ENCODE measurements at places on chromosomes 5 and 9. TPM values are rescaled to one million over a fixed set of nuclear protein-coding genes. Genes with fewer than 3 reads are reported as not detected.

SLC27A6 gene
- 1.6 TPM for total RNA-seq

CCL21 gene
- total RNA-seq = 5.2 TPM

LEAP2 gene
- 0.21 TPM for total RNA-seq

PCA3 gene
- not detected for total RNA-seq

DMRT3 gene
- total RNA-seq = not detected

FAM221B gene
- total RNA-seq = not detected

ZCCHC10 gene
- 20.3 TPM for total RNA-seq

OR1J2 gene
- not detected for total RNA-seq

BARHL1 gene
- total RNA-seq = not detected

DNA sequence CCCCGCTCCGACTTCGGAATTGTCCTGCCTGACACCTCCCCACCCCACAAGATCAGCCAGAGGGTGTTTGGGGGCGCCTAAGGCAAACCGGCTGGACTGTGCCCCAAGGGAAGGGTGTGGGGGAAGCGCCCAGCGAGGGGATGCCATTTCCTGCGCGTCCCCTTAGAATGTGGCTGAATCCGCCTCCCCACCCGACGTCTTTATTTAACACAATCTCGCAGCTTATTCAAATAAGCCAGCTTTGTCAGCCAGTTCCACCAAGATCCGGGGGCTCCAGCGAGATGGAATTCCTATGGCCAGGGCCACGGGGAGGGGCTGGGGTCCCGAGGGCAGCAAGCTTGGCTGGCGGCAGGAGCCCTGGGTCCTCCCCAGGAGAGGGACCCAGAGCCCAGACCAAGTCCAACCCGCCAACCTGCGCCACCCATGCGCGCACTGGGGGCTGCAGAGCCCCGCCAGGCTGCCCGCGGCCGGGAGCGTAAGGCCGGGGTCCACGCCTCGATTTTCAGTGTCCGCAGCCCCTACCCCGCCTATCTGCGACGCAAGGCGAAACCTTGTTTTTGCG is 7.4 kb downstream of the IRX4 start:
- no peak for DNase-seq

DNA sequence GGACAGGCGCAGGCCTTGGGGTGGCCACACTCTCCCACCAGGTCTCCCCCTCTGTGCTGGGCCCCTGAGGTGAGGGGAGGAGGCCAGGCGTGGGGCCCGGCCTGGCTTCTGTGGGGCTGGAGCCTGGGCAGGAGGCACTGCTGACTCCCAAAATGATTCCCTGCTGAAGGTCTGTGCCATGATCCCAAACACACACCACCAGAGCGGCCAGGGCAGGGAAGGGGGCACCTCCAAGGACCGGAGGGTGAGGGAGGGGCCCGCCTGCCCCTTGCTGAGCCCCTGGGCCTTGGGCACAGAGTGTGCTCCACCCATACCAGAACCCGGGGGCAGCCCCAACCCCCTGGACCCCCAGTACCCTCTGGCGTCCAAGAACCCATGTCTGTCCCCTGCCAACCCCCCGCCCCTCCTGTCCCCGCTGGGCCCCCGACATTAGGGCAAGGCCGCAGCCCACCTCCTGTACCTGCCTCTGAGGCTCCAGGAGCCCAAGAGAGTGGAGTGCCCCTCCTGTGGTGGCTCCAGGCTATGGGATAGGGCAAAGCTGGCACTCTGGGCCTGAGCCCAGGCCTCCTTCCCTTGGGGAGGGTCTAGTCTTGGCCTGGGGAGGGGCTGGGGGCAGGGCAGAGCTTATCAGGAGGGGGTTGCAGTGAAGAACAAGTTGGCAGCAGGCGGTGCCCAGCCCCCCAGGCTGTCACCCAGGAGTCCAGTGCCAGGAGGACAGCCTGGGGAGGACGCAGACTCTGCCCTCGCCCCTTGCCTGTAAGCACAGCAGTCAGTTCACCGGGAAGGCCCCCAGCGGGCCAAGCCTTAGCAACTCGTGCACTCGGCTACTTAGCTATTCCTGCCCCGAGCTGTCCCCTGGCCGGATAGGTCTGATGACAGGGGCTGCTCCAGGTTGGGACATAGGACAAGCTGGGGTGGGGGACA is 2.6 kb upstream of the EGFL7 start:
- no peak for DNase-seq

DNA sequence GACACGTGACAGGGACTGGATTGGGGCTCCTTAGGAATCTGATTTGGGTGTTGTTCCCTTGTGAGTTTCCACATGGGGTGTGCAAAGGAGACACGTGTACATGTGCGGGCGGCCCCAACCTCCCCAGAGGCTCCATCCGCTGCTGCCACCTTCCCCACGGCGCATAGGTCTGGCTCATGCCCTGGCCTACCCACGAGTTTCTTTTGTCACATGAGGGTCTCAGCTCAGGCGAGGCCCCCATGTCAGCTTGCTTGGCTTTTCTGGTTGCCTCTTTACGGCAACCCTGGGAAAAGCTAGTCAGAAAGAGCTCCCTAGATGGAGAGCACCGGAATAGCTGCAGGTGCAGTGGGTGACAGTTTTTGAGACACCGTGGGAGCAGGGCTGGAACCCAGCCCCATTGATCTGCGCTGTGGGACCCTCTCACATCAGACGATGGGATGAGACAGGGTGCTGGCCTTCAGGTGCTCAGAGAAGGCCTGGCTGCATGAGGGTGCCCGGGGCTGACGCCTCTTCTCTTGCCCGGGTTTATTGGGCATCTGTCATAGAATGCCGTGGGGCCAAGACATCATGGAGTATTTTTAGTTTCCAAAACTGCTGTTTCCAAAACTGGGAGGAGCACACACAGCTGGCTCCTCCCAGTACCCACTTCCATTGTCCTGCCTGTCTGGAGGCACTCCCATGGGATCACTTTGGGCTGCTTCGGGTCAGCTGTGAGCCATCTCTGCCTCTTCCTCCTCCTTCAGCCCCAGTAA is 107.8 kb downstream of the WNK2 start:
- no peak for DNase-seq

- no peak for DNase-seq
These were observed 12.9 kb downstream of the GLDC start for GRCh38 chr9:6632516-6633183.

DNA sequence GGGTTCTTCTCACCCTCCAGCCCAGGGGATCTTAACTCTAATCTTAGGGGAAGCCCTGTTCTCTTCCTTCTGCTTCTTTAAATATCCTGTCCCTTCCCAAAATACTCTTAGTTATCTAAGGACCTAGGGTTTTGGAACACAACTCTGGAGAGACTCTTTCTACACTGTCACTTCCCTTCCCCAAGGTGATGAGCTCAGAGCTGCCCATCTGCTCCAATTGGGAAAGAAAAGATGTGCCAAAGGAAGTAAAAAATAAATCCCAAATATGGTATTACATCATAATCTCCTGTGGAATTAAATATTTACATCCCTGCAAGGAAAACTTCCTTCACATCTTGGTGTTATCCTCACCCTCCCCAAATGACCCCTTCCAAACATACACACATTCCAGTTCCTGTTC is 291.2 kb downstream of the EPB41L4A start:
- DNase-seq = no peak

- DNase-seq = no peak
These were observed 1046.2 kb upstream of the DMAC1 start for GRCh38 chr9:8845808-8846207.

GRCh38 chr5:136518814-136519213 is 153.5 kb upstream of the TRPC7 start:
- no peak for DNase-seq

- no peak for DNase-seq
These were observed 54.4 kb upstream of the FABP6 start for GRCh38 chr5:160174780-160175437.

- DNase-seq = no peak
These were observed 21.0 kb downstream of the NR2F1 start for GRCh38 chr5:93603793-93604643.

DNA sequence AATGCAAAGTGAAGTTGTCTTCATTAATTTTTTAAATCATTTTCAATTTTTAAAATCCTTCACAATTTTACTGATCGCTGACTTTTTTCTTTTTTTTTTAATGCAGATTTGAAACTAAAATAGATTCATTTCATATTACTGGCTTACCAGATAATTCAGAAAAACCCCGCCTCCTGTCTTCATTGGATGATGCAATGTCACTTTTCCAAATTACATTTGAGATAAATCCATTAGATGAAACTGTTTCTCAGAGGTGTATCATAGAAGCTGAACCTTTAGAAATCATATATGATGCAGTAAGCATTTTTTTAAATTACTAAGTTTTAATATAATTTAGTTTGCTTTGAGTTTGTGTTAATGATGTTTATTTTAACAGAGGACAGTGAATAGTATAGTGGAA is 60.6 kb downstream of the VPS13A start:
- no peak for DNase-seq

GRCh38 chr5:1437226-1437829 is 7.9 kb downstream of the SLC6A3 start:
- DNase-seq = no peak

DNA sequence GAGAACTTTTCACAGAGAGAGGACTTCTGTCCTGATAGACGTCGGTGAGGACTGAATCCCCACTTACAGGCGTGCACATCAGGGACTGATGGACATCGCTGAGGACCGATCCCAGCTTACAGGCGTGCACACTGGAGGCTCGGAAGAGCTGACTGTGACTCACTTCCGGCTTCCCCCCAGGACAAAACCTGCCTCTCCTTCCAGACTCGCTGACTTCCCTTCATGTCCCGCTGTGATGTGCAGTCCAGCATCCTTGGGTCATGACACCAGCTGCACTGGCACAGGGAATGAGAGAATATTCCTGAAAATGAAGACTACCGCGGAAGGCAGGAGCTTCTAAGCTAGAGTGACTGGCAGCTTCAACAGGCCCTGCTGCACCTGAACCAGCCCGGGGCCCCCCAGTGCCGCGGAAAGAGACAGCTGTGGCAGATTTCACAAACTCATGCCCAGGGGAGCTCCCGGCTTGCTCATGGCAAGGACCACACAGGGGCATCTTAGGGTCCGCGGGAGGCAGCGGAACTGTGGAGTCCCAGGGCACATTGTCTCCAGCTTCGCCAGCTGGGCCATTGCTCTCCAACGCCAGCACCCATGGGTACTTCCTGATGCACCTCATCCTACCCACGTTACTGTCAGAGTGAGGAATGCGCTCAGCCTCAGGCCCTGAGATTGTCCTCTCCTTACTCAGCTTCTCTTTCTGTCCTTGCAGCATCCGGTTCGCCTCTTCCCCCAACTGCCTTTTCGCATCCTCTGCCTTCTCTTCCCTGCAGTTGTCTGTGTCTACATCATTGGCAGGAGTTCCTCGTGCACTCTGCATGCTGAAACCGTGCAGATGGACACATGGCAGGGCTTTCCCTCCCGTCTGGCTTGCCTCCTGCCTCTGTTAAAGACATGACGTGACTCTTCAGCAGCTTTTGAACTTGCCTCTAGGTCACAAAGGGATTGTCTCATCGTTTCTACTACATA is 29.5 kb downstream of the SURF6 start:
- DNase-seq = peak; percentile 53

- no peak for DNase-seq
These were observed 46.8 kb upstream of the IER5L start for GRCh38 chr9:129224618-129225489.

DNA sequence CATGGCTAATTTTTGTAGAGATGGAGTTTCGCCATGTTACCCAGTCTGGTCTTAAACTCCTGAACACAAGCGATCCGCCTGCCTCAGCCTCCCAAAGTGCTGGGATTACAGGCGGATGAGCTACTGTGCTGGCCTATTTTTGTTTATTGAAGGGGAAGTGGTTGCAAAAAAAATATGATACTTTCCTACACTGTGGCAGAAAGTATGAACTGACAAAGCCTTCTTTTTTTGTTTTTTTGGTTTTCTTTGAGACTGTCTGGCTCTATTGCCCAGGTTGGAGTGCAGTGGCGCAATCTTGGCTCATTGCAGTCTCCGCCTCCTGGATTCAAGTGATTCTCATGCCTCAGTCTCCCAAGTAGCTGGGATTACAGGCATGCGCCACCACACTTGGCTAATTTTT is 50.9 kb downstream of the OSTF1 start:
- DNase-seq = no peak

- DNase-seq = no peak
These were observed 102.3 kb upstream of the CCDC112 start for GRCh38 chr5:115398719-115399118.

- no peak for DNase-seq
These were observed 331.5 kb downstream of the SLIT3 start for GRCh38 chr5:168969326-168969886.

DNA sequence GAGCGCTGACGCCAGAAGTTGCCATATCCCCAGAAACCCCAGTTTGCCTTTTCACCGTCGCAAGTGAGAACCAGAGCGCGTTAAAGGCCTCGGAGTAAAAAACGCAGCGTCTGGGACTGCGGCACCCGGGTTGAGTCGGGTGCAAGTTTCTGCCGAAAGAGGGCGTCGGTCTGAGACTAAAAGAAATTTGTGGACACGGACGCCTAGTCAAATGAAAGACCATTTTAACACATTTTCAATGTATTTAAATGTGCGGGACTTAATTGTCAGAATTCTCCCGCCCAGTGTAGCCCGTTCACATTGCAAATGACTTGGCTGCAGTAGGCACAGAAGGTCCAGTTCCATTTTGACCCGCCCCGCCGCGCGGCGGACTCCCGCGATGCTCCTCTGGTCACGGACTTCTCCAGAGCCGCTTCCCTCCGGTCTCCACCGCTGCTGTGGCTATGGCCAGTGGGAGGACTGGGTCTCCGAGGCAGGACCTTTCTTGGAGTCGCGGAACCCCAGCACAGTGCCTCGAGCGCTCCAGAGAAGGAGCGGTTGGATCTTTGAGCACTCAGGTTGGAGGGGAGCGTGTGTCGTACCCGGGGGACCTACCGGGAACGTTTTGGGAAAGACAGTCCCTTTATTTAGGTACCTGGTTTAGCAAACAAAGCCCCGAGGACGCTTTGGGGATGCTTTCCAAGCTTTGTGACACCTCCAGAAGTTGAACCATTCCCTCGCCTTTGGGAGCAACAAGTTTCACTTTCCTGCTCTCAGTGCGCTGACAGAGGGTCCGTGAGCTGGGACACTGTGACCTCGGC is 1.2 kb upstream of the NPR3 start:
- DNase-seq = no peak

DNA sequence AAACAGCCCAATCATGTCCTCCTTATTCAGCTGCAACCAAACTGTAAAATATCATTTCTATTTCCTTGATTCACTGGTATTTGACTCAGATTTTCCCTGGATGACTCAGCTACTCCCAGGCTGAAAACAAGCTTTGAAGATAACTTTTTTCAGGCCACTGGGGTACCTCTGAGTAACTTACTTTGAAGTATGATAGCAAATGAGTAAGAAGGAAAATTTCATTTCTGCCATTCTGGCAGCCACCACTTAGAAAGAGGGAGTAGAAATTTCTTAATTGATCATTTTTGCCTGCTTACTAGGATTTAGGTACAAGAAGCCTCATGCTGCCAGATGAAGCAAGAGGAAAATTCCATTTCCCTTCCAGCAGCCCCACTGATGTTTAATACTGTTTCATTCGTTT is 247.4 kb downstream of the PRELID2 start:
- no peak for DNase-seq

DNA sequence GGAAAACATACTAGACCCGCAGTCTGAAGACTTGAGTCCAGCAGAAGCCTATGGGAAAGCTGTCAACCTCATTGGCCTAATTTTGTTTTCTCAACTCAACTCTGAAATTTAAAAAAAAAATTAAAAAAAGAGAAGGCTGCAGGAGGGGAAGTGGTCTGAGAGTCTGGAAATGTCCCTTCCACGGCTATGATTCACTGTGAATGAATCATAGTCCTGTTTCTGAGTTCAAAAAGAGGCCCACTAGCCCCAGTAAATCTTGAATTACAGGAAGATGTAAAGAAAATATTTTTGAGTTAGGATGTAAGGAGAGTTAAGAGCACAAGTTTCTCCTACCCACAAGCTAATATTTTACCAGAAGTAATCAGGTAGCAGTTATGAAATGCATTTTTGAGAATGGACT is 565.5 kb upstream of the DMAC1 start:
- DNase-seq = no peak

Data from suprapubic skin (tissue), 4 donors.